ENCODE measurements at places on chromosomes 7 and 10.

GRCh38 chr7:41067576-41067975 lies 635.3 kb downstream of the INHBA start:
- no peak for DNase-seq

GRCh38 chr7:127114742-127115265 lies 137.9 kb downstream of the GRM8 start:
- DNase-seq = no peak

- DNase-seq = no peak
Observed at GRCh38 chr10:100014071-100014762, 4.5 kb upstream of the DNMBP start.

DNA sequence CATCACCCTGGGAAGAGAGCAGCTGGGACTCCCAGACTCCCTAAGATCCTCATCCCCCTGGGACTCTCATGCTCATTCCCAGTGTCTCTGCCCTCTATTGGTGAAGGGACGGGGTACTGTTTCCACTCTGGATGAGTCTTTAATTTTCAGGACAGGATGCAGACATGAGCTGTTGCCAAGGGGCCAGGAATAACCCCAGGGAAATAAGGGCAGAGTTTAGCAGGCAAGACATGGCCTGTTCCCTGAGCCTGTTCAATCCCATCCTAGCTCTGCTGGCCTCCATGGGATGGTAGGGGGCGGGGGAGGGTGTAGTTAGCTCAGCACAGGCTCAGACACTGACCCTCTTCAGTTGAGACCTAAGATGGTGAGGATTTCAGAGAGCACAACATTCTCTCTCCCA lies 14.0 kb downstream of the C10orf105 start:
- DNase-seq = no peak

DNA sequence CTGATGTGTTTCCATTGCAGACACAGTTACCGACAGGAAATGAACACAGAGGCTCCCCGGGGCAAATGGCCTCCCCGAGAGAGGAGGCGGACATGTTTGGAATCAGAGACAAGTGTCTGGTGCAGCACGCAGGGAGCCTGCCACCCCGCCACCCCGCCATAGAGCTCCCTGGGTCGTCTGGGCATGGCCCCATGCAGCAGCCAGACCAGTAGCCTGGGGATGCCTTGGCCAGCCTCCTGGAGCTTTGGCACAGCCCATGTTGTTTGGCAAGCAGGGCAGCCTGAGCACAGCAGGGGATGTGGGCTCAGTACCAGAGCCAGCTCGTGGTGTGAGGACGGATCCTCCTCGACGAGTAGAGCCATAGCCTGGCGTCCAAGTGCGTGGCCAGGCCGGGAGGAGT lies 80.8 kb downstream of the NKX6-2 start:
- no peak for DNase-seq

GRCh38 chr10:51649064-51649463 lies 50.3 kb downstream of the CSTF2T start:
- no peak for DNase-seq

DNA sequence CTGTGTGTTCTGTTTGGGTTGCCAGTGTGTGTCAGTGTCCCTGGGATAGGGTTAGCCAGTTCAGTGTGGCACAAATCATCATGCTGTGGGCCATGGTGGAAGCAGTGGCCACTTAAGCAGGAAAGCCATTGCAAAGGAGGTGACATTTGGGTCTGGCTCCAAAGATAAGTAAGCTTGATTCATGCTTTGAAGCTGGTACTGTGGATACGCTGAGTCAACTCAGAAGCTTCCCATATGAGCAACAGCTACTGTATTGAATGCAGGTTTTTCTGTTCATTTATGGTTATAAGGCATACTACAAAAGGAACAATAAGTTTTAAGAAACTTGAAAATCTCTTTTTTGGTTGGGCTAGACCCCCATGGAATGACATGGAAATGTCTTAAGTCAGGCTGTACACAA lies 143.1 kb downstream of the BMPER start:
- DNase-seq = no peak

- DNase-seq = no peak
Observed at GRCh38 chr10:14173706-14174594, 156.8 kb downstream of the FRMD4A start.

DNA sequence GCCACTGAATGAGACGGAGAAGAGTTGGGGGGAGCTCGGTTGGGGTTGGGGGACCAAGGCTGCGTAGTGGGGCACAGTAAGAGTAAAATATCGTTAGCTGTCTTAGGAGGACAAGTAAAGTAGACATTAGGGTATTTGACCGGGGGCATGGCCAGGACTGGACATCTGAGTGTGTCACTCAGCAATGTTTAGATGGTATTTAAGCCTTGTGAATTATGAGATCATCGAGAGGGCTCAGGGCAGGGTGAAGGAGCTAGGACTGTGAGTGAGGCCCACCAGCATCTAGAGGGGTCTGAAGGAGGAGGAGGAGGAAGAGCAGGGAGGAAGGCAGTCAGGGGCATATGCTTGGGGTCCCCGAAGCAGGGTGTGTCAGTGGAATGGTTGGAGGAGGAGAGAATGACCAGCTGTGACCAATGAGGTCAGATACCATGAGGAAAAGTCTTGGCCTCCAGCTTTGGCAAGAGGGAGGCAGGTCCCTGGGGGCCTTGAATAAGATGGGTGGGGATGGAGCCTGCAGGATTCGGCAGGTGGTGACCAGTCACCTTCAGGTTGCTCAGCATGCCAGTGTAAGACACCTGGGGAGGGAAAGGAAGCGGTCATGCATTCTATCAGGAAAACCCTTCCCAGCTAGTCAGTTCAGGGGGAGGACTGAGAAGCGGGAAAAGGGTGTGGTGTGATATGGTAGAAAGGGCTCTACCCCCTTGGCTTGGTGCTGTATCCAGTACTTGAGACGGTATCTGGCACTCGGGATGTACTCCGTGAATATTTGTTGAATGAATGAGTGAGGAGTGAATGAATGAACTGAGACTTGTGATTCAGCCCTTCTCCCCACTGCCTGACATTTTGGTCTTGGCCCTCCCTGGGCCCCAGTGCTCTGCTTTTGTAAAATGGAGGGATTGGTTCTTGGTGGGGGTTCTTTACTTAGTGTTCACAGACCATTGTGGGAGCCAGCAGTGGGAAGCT lies 34.8 kb upstream of the SH2D4B start:
- no peak for DNase-seq

Data from esophagus squamous epithelium (tissue), 5 donors.